ENCODE measurements at places on chromosomes 5 and 9.

GRCh38 chr5:169202969-169203368 is 98.0 kb downstream of the SLIT3 start:
- no peak for DNase-seq

GRCh38 chr9:83451308-83451707 is 86.9 kb downstream of the FRMD3 start:
- peak; percentile 47 for DNase-seq

- DNase-seq = peak; percentile 7
Observed at GRCh38 chr9:109012009-109012875, 1.1 kb downstream of the CTNNAL1 start.

DNA sequence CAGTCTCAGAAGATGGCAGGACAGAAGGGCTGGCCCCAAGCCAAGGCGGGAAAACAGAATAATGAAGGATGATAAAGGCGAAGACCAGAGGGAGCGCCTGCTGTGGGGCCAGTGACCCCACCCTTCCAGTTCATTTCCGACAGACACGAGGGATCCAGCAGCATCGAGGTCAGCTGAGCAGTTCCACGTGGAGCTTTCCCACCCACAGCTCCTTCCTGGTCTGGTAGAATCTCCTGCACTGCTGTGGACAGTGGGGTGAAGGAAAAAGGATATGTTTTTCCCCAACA is 265.9 kb upstream of the VLDLR start:
- no peak for DNase-seq

DNA sequence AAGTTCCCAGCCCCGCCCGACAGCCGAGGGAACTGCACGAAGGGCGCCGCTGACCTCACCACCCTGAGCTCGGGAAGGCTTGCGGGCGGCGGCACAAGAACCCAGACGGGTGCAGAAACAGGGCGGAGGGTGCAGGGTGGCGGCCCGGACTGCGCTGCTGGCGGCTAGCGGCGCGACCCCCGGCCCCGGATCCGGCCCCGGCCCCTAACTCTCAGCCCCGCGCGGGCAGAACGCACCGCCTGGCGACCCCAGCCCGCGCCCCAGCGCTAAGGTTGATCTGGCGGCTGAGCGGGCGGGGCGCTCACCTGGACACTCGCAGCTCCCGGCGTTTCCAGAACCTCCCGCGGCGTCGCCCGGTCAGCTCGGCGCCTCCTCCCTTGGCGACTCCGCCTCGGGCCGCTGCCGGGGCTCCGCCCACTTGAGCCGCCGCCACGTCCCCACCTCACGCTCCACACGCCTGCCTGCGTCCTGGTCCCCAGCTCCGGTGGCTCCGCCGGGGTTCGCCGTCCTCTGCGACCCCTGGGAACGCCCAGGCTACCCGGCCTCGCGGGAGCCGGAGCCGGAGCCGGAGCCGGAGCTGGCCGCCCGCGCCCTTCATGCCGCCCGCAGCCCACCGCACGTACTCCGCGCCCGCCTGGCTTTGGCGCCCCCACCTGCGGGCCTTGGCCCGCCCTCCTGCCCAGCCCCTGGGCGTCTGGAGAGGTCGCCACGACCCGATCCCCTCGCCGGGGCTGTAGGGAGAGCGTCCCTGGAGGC is at the start of gene P4HA2:
TSS of gene P4HA2 (minus strand) at position 369 of the 756 bp plus-strand sequence. CDS start 9,227 bp downstream, outside the sequence.
- DNase-seq = peak; percentile 72

Measured in NCI-H774 (cell line).